NCI-H1092 treated with DMSO at 0.1 percent for 48 hours (cell line): ENCODE measurements at places on chromosomes 2 and 18.

- DNase-seq, result no peak
These were observed 536 bp downstream of the PDE1A start for GRCh38 chr2:182426082-182426917.

- DNase-seq, result no peak
These were observed 8.1 kb downstream of the ASIC4 start for GRCh38 chr2:219522111-219523030.

GRCh38 chr2:85237849-85238565, 89.8 kb downstream of the TGOLN2 start:
- DNase-seq, result peak; percentile 17

- DNase-seq, result no peak
These were observed 106.7 kb downstream of the FTCDNL1 start for GRCh38 chr2:199744260-199744659.

GRCh38 chr18:8699126-8699525, 6.2 kb upstream of the MTCL1 start:
- no peak for DNase-seq

DNA sequence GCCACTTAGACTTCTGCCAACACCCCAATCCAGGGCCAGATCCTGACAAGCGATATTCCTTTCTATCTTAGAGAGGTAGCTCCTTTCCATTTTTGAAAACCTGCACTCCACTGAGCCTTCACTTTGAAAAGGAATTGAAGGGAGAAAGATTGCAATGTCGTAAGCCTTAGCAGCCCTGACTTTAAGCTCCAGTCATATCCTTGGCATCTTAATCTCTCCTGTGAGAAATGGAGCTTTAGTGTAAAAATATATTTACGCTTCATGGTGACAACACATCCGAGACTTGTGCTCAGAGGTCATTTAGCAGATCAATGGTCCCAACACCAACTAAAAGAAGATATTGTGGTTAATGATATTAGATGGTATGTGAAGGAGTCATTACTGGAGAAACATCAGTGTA, 235.8 kb upstream of the MEX3C start:
- DNase-seq, result no peak
